T47D (cell line): ENCODE measurements at places on chromosomes 11 and 22.

- DNase-seq, result no peak
Observed at GRCh38 chr22:37167176-37167980, 17.7 kb upstream of the IL2RB start.

DNA sequence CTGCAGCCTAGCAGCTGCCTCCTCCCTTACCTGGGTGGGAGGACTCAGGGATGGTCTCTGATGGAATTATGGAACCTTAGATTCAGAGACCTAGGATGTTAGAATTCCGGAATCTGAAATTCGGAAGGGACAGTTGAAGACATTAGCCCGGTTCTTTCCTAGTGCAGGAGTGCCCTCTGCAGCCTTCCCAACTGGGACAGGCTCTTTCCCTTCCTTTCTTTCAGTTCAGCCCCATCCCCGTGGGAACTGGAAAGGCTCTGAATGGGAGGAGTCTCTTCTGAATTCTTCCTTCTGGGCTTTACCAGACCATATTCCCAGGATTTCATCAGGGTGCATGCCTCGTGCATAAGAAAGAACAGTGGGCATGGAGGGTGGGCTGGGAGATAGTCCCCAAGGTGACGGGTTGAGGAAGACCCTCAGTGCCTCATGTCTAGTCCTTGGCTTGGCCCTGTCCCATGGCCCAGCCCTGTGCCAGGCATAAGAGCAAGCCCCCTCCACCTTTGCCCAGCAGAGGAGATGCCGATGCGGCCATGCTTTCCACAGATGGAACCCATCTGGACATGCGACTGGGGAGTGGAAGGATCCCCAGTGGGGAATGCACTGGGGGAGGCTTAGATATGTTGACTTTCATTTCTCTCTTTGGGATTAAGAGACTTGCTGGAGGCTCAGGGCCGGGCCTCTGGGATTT is 14.4 kb downstream of the DNAJB13 start:
- DNase-seq, result no peak

- no peak for DNase-seq
Observed at GRCh38 chr22:27210111-27210730, 552.8 kb downstream of the MIAT start.

- no peak for DNase-seq
Observed at GRCh38 chr11:47672283-47672730, 29.9 kb upstream of the MTCH2 start.

DNA sequence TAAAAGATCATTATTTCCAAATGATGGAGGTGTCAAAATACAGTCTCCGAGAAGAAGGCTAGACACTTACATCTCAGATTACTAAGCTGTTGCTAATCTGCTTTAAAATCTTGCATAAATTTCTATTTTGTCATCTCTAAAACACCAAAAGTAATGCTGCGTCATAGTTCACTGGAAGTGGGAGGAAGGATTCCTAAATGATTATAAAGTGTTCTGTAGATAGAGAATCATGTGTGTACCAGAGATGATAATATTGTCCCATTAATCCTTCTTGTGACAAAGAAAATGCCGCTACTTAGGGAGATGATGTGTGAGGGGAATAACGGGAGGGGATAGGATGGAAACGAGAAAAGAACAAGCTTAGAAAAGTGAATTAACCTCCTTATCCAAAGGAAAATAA is 268.6 kb downstream of the JRKL start:
- no peak for DNase-seq

DNA sequence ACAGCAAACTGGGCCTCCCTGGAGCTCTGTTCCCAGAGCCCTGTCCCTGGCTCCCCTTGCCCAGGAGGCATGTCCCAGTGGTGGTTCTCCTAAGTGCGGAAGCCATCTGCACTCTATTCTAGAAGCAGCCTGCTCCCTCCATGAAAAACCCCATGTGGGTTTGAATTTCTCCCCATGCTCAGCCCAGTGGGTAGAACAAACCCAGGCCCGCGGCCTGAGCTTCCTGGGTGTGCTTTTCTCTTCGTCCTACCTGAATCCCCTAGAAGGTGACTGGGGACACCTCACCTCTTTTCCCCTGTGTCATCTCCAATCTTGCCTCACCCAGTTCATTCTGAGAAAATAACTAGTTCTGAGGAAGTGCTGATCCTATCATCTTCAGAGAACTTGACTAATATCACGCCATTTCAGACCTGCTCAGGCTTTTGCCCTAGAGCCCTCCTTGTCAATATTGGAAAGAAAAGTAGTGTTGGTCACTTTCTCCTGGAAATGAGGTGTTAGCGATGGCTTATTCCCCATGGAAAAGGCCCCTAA is 15.9 kb downstream of the IL10RA start:
- DNase-seq, result no peak

DNA sequence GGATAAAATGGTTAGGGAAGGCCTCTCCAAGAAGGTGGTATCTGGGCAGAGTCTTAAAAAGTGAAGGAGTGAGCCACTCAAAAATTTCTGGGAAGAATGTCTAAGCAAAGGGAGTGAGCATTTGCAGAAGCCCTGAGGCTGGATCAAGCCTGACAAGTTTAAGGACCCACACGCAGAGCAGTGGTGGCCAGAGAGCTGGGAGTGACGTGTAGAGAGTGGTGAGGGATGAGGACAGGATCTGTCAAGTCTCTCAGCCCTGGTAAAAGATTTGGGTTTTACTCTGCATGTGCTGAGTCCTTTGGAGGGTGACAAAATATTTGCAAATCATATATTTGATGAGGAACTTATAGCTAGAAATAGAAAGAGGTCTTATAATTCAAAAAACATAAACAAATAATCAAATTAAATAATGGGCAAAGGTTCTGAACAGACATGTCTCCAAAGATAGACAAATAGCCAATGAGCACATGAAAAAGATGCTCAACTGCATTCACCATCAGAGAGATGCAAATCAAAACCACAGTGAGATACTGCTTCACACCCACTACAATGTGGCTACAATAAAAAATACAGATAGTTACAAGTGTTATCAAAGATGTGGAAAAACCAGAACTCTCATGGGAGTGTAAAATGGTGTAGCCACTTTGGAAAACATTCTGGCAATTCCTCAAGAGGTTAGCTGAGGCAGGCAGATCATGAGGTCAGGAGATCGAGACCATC is 107.2 kb upstream of the NNMT start:
- DNase-seq, result no peak

DNA sequence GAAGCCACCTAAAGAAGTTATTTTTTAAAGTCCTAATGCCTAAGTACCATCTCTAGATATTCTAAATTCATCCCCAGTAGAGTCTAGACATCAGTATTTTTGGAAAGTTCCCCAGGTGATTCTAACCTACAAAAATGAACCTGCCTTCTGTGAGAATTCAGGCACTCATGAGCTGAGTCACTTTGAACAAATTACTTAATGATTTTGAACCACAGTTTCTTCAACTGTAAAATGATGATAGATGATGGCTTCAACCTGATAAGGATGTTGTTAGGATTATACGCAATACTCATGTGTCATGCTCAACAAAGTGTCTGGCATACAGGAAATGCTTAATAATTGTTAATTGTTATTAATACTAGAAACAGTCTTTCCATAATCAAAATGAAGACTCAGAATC is 82.8 kb upstream of the OR5AK2 start:
- no peak for DNase-seq

GRCh38 chr11:107719557-107720302 is 7.9 kb upstream of the SLN start:
- no peak for DNase-seq

- DNase-seq, result no peak
Observed at GRCh38 chr11:46026606-46027293, 94.5 kb downstream of the PHF21A start.

- DNase-seq, result no peak
Observed at GRCh38 chr11:85062659-85063058, 564.5 kb downstream of the DLG2 start.

GRCh38 chr11:4180441-4181183 is 86.0 kb downstream of the RRM1 start:
- DNase-seq, result no peak

DNA sequence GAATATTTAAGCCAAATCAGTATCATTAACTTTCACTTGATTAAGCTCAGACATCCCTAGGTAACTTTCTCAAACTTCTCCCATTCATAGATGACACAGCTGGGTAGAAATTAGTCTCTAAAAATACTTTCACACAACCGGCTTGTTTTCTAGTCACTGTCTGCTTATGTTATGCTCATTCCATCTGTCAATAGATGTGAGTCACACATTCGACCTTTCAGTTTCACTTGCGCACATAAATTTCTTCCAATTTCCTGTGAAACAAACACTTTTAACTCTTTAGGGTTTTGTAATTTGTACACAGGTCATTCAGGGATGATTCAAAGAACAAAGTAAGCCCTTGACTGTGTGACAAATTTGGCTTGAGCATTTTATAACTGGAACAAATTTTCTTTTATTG is 723.0 kb downstream of the KCNA4 start:
- DNase-seq, result no peak

GRCh38 chr11:126722006-126722736 is 278.4 kb downstream of the KIRREL3 start:
- no peak for DNase-seq

DNA sequence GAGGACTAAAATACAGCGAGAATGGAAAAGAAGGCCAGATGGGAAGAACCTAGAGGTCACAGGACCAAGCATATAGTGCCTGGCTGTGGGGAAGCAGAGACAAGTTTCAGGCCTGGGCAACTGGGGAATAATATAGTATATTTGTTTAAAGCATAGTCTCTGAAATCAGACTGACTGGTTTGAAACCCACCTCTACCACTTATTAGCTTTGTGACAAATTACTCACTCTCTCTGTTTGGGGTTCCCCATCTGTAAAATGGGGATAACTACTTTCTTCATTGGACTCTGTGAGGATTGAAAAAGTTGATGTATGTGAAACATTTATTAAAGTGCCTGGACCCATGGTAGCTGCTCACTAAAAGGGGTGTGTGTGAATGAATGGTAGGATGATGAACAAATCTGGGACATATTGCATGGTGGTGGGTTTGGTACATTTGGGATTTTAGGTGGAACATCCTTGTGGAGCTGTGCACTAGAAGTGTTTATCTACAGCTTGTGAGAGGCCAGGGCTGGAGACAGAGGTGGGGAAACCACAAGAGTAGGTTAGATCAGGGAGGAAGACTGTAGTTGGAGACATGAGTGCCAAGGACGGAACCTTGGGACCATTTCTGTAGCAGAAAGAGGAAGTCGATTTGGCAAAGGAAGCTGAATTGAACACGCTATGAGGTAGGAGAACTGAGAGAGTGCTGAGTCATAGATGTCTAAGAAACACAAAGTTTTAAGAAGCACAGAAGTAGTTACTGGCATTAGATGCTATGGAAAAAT is 52.6 kb downstream of the SWAP70 start:
- DNase-seq, result no peak

DNA sequence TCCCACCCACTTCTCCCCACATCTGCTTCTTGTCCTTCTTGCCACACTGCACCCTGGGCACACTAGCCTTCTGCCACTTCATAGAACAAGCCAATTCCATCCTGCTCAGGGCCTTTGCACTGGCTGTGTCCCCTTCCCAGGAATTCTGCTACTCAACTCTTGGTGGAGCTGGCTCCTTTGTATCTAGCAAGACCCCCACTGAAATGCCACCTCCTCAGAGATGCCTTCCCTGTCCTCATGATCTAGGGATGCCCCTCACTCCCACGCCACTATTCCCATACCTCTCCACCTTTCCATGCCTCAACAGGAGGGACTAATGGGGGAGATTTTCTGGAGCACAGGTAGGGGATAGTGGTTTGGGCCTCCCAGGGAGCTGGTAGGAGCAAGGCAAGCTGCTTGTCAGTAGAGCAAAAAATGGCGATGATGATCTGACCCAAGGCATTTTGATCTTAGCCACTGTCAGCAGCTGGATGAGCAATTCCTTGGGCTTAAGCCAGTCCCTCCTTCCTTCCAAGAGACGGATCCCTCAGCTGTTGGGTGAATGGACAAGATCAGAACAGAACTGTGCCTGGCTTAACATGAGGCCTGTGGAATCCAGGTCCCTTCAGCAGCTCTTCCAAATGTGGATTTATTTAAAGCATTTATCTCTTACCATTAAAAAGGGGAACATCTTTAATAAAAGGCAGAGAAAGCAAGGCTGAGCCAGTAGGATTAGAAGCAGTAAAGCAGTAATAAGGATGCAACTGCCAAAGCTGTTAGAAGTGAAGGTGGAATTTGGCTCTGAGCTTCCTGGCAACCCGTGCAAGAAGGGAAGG is 4.0 kb upstream of the PRDM11 start:
- DNase-seq, result no peak

DNA sequence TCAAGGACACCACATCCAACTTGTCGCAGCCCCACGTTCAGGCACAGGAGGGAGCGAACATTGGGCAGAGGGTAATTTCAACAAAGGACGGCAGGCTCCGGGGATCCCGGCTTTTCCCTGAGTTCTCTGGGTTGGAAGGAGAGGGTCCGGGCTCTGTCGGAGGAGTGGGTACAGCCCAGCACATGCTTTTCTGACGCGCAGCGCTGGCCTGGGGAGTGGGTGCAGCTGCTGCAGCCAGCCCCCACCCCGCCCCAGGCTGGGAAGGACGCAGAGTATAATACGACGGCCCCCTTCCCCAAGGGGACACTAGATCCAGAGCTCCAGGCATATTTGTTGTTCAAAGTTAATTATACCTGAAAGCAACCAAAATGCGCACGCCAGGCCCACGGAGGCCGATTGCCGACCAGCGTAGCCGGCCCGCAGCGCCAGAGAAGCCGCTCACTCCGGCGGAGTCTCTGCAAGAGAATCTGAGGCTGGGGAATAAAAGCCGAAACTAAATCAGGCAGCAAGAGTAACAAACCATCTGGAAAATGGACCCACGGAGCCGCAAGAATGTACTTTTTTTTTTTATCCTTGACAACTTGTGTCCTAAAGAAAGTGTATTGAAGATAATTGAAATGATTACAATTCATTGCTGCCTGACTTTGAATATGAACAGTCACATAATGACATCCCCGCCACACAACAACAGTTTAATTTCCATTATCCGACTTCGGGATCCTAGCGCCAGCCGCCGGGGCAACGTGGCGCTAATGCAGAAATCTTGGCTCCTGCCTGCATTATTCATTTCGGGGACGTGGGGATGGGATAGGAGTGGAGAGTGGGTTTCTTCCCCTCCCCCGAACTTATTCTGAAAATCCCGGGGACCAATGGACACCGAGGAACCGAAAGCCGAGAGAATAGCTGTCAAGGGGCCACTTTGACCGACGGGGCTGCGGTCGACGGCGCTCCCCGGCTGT is 14.0 kb upstream of the PAX6 start:
- no peak for DNase-seq

DNA sequence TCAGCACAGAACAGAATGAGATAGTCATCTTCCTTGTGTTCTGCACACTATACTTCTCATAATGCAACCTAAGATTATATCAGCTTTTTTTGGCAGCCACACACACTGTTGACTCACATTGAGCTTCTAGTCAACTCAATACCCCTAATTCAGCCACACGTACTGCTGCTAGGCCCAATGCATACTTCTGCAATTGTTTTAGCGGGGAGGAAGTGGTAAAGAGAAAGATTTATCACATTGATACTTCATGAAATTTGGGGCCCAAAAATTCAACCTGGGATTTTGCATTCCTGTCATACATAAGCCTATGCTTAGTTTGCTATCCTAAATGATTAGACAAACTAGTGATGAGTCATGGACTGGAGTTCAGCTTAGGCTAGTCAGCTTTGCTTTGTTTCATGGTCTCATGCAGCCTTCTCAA is 8.6 kb upstream of the UPB1 start:
- no peak for DNase-seq
